ENCODE measurements at places on chromosomes 13 and 19. TPM values are rescaled to one million over a fixed set of nuclear protein-coding genes. Genes with fewer than 3 reads are reported as not detected.
A peak's percentile ranks its signal among the peaks of the same experiment; 100 is the strongest.

TMPRSS9 gene
- total RNA-seq = not detected

CCDC8 gene
- total RNA-seq = not detected

PAF1 gene
- total RNA-seq = 43.8 TPM

TMEM238 gene
- total RNA-seq = 20.6 TPM

FRY gene
- 14.3 TPM for total RNA-seq

DNA sequence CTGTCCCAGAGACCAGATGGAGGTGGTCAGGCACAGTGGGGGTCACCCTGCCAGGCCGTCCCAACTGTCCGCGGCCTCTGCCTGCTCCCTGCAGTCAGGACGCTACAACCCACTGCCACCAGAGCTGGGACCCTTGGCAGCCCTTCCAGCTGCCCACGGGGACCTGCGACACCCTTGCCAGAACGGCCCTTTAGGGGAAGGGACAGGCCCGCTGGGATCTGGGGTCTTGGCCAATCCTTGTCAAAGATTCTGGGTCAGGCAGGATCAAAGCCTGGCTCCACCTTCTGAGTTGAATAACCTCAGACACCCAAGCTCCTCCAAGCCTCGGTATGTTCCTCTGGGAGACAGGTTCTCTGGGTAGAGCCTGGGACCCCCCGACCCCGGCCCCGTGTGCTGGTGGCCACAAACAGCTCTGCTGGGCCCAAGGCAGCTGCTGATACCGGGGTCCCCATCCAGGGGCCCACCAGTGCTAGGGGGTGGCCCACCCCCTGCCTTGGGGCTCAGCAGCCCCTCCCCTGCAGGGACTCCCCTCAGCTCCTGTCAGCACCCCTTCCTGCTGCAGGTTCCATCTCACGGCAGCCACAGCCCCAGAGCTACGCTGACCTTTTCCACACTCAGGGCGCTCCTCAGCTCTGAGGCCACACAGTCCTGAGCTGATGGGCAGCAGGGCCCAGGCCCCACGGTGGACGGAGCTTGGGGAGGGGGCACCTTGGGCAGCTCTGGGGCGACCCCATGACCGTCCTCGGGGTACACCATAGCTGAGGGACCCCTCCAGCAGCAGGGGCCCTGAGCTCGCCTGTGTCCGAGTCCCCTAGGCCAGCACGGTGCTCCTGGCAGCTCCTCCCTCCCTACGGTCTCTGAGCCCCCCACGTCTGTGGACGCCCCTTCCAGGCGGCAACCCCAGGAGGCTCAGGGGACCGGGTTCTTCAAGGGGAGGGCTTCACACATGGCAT, 18.4 kb downstream of the SBNO2 start:
- peaks cover 8% of the 10 kb centered on the region for H3K36me3 ChIP-seq
- H3K4me3 ChIP-seq = no peak overlapping the region
- no peak for DNase-seq
- no peaks in the 10 kb centered on the region for H3K27me3 ChIP-seq

DNA sequence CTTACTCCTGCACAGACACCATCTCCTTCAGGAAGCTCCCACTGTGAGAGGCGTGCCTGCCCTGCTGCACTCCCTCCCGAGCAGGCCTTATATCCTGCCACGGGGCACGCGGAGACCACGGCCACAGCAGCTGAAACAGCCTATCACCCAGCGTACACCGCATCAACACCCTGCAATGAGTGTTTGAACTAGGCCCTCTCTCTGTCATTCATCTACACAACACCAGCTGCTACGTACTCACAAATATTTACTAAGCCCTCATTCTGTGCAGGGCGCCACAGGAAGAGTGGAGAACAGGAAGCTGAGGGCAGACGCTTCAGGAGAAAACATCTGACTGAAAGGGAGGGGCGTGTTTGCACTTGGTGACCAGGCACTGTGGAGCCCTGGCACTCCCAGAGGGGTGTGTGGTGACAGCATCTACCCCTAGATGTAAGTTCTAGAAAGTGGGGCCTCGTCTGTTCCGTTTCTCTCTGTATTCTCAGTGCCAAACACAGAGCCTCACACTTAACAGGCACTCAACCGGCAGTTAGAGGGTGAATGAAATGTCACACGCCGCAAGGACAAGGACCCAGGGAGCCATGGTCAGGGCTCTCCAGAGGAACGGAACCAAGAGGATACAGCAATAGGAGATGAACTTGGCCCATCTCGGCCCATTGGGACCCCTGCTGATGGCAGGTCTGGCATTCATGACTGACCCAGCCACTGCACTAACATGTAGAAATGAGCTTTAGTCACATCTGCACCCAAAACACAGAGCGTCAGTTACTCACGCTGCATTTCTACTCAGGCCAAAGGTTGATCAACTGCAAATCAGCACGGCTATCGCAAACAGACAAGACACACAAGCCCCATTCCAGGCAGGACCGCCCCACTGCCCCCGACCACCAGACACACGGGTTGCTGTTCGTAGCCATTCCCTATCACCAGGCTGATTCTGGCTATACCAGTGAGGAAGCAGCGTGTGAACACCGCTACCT, 15.7 kb downstream of the RANBP3 start:
- no peaks in the 10 kb centered on the region for H3K27me3 ChIP-seq
- peak; percentile 90 for DNase-seq
- peaks cover 89% of the 10 kb centered on the region for H3K4me1 ChIP-seq

DNA sequence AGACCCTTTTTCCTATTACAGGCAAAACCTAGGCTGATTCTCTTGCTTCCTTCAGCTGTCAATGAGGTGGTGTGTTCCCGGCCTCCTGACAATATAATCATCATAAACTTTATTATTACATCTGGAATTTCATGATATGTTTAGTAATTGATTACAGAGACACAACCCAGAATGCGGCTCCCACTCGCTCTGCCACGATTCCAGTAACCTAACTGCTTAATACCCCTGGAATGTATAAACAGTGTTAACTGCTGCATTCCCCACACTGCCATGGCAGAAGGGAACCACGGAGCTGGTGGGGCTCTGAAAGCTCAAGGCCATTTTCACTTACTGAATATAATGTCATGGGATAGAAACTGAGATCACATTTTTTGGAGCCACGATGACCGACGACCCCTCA, 17.1 kb downstream of the TSHZ3 start:
- peaks cover 2% of the 10 kb centered on the region for H3K4me1 ChIP-seq
- no peak for DNase-seq
- no peak overlapping the region for H3K27ac ChIP-seq
- H3K36me3 ChIP-seq = no peaks in the 10 kb centered on the region
- no peak overlapping the region for H3K4me3 ChIP-seq
- H3K27me3 ChIP-seq = peaks cover 5% of the 10 kb centered on the region

GRCh38 chr13:71378961-71379905, 487.8 kb downstream of the DACH1 start:
- no peak overlapping the region for H3K27ac ChIP-seq
- no peak for DNase-seq
- H3K27me3 ChIP-seq = no peaks in the 10 kb centered on the region
- H3K36me3 ChIP-seq = no peaks in the 10 kb centered on the region
- H3K4me1 ChIP-seq = peaks cover 9% of the 10 kb centered on the region

DNA sequence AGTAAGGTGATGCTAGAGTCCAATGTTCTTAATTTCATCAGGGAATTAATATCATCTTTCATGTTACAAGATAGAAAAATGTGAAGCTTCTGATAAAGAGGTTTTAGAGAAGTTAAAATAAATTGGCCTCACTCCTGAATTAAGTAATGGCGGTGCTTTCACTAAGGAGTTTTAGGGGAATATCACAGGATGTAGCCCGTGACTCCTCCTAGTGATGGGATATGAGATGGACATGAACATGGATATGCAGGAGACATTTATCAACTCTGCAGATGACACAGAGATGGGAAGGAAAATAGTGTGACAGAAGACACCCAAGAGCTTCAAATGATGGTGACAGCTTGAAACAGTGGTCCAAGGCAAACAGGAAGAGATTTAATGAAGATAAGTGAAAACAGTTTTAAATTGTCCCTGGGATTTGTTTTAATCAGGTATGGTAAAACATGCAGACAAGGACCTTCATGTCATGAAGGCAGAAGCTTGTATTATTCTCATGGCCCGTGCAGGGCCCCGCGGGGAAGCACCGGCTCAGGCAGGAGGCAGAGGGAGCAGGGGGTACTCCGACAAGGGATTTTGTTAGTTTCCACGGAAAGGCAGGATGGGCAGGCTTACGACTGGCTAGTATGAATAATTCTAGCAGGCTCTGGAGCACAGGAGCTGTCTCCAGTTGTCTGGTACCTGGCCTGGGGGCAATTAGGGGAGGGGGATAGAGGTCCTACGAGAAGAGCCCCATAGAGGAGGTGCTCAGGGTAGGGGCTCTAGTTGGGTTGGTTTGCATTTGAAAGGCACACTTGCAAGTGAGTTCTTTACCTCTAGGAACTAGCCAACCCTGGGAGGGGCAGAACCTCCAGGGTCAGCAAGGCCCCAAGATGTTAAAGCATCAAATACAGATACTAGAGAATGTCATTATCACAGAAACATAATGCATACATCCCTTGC, 38.7 kb upstream of the FARP1 start:
- no peaks in the 10 kb centered on the region for H3K27me3 ChIP-seq
- no peaks in the 10 kb centered on the region for H3K4me1 ChIP-seq
- DNase-seq = no peak
- H3K4me3 ChIP-seq = no peak overlapping the region
- no peaks in the 10 kb centered on the region for H3K36me3 ChIP-seq

DNA sequence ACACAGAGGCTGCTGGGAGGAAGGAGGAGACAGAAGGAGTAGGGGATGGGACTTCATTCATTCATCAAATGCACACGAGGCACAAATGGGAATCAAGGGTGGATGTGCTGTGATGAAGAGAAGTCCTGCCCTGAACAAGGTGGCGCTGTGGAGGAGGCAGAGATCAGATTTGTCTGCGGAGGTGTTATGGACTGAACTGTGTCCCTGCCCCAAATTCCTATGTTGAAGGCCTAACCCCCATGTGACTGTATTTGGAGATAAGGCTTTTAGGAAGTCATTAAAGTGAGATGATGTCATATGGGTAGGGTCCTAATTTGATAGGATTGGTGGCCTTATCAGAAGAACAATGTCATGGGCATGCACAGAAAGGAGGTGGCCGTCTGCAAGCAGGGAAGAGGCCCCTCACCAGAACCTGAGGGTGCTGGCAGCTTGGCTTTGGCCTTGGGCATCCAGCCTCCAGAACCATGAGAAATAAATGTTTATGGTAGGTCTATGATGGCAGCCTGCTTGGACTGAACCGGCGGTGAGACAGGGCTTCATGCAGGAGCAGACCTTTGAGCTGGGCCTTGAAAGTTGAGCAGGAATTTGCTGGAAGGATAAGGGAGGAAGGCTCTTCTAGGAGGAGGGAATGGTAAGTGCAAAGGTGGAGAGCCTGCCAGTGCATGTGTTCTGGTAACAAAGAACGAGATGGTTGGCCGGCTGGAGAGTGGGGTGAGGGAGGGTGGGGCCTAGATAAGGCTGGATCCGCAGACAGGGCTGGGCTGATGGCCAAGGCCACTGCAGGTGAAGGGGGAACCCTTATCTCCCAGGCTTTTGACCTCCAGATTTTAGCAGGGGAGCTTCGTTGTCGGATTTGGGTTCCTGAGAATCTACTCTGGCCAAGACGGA, 2.7 kb upstream of the CEBPA start:
- peaks cover 43% of the 10 kb centered on the region for H3K27me3 ChIP-seq
- no peaks in the 10 kb centered on the region for H3K36me3 ChIP-seq
- no peaks in the 10 kb centered on the region for H3K4me1 ChIP-seq

Measured in activated CD4-positive, alpha-beta T cell treated with anti-CD3 and anti-CD28 coated beads, Interleukin-2, amount 10 ng/mL, durations not matched to agents 7 days and 5 days (primary cell).